NCI-H524 (cell line): ENCODE measurements at places on chromosomes 13 and 19.

DNA sequence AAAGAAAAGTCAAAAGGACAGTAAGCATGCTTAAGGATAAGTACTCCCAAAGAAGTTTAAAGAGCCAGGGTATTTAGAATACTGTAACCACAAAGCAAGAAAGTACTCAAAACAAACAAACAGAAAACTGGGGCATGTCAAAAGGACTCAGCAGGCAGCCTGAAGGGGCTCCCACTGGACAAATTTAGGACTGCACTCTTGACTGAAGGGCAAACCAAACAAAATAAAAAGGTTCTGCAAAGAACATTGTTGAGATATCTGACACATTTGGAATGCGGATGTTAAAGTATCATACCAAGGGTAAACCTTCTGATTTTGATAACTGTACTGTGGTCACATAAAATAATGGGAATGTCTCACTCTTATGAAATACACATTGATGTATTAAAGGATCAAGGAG, 157.4 kb downstream of the TNFSF13B start:
- DNase-seq: no peak

GRCh38 chr19:35316560-35316959, 12.4 kb upstream of the CD22 start:
- no peak for DNase-seq

- no peak for DNase-seq
These were observed 2.9 kb downstream of the RASIP1 start for GRCh38 chr19:48737360-48737998.

- DNase-seq: no peak
These were observed 28.2 kb downstream of the RASL11A start for GRCh38 chr13:27298849-27299248.
